ENCODE measurements at places on chromosomes 1 and 21. TPM values are rescaled to one million over a fixed set of nuclear protein-coding genes. Genes with fewer than 3 reads are reported as not detected.

DNA sequence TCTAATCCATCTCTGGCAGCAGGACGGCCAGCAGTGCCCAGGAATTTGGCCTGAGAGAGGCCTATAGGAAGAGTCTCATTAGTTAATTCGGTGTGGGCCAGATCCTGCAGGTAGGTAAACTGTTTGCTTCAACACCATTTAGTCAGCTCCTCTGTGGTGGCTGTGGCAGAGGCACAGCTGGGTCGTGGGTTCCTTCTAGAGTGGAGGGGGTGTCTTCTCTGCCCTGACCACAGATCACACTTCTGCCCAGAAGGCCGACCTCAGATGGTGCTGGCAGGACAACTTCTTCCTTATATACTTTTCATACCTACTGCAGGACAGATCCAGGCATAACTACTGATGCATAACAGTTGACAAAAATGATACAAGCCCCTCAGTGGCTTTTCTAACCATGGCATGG, 281.4 kb downstream of the RPS6KC1 start:
- DNase-seq: no peak

DNA sequence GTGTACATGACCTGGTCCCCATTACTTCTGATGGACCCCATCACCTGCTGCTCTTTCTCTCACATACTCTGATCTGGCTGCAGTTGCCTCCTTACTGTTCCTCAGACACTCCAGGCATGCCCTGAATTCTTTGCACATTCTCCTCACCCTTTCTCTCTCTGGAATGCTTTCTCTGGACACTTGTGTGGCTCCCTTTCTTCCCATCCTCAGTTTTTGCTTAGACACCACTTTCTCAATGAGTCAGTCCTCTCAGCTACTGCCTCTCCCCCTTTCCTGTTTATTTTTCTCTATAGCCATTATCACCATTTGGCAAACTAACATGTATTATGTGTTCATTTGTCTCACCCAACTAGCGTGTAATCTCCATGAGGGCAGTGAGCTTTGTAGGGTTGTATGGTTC, 28.1 kb downstream of the PLXNA2 start:
- DNase-seq: peak; percentile 75

DNA sequence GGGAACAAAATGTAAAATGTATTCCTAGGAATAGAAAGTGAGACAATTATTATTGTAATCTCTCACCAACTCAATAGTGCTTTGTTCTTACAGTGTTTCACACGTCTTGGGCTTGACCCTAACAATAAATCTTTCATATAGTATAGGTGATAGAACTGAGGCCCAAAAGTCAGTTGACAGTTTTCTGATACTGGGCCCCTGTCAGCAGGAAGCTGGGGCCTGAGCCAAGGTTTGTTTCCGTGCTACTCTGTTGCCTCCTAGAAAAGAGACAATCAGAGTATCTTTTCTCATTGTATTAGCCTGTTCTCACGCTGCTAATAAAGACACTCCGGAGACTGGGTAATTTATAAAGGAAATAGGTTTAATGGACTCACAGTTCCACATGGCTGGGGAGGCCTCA, 5.0 kb downstream of the RRP1B start:
- DNase-seq: no peak

DNA sequence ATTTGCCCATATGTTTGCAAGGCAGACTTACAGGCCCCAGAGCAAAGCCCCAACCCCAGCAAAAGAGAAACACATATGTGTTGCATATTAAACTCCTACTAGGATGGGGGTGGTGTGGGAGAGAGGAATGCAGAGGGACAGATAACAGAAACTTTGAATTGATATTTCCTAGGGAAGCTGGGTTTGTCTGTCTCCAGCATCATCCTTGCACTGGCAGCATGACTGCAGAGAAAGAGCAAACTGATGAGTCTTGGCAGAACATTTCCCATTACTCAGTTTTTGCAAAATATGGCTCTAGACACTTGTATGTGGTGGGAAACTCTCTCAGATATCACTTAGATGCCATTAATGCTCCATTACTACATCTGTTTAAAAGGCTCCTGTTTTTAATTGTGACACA, 43.8 kb upstream of the MARK1 start:
- no peak for DNase-seq

DNA sequence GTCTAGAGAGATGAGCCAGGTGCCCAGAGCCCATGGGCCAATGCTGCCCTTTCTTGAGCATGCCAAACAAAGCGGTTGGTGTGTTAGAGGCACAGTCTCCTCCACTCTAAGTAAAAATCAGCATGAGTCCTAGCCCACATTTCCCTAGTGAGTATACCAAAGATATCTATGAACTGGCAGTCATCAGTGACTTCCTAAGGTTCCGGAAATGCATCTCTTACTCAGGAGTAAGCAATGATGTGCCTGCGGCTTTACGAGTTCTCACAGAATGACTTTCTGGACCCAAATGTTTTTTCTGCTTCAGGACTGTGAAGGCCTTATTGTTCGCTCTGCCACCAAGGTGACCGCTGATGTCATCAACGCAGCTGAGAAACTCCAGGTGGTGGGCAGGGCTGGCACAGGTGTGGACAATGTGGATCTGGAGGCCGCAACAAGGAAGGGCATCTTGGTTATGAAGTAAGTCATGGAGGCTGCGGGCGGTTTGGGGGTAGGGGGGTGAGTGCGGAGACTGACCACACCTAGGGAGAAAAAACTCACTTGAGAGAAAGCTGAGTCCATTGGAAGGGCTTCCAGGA, 9.2 kb downstream of the PHGDH start:
- no peak for DNase-seq

DNA sequence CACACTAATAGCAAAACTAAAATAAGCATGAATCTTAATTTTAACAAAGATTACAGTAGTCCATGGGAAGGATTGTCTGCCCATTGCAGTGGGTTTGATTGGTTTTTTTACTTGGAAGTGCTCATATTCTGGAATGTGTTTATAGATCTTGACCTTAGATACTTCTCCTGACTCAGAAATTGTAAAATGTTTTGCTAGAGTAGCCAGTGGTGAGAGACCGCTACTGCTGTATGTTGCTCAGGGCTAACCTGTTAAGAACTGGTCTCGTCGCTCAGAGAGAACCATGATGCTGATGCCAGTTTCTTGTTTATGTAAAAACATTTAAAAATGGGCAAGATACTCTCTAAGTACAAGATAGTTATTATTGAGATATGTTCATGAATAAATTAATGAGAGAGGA, 99.9 kb downstream of the ROR1 start:
- DNase-seq: peak; percentile 58

- DNase-seq: no peak
Observed at GRCh38 chr1:232431748-232432147, 198.2 kb downstream of the SIPA1L2 start.

DNA sequence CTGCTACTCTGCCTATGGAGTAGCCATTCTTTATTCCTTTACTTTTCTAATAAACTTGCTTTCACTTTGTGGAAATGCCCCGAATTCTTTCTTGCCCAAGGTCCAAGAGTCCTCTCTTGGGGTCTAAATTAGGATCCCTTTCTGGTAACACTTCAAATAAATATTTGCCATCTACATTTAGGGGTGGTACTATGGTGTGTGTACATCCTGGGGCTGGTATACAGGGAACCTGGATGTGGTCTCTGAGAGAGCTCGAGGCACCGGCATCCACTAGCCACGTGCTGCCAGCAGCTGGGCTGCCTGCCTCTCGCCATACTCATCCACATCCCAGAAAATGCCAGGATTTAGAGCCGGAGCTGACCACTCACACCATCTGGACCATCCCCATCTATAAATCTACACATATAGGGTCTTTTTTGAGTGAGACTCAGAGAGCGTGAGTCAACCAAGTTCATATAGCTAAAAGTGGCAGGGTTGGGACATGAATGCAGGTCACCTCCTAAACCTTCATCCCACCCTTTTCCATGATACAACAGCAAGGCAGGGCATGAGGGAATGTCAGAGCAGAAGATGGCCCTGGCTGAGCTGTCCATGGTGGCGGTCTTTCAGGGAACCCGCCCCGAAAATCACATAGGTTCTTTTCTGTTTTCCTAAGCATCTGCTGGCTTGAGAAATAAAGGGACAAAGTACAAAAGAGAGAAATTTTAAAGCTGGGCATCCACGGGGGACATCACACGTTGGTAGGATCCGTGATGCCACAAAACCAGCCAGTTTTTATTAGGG, 76.6 kb upstream of the F3 start:
- no peak for DNase-seq

DNA sequence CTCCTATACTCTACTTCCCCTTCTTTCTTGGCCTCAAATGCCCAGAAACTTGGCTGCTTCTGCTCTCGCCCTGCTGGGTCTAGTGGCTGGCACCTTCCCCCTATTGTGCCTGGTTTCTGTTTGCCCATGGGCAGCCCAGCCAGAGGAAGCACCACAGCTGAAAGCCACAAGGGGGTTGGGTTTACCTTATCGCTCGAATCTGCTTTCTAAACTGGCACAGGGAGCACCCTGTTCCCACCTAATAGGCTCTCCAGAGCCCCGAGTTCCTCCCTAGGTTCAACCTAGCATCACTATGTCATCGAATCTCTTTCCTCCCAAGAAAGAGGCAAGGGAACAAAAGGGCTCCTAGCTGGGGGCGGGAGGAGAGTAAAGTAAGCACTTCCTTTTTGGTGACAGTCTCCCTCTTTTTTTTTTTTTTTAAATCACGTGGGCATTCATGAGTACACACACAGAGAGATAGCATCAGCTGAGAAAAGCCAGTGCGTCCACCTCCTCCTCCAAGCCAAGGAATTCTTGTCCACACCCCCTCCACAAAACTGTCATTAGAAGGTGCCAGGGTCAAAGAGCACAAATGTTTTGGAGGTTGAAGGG, 72.8 kb downstream of the PLEKHA6 start:
- DNase-seq: no peak

DNA sequence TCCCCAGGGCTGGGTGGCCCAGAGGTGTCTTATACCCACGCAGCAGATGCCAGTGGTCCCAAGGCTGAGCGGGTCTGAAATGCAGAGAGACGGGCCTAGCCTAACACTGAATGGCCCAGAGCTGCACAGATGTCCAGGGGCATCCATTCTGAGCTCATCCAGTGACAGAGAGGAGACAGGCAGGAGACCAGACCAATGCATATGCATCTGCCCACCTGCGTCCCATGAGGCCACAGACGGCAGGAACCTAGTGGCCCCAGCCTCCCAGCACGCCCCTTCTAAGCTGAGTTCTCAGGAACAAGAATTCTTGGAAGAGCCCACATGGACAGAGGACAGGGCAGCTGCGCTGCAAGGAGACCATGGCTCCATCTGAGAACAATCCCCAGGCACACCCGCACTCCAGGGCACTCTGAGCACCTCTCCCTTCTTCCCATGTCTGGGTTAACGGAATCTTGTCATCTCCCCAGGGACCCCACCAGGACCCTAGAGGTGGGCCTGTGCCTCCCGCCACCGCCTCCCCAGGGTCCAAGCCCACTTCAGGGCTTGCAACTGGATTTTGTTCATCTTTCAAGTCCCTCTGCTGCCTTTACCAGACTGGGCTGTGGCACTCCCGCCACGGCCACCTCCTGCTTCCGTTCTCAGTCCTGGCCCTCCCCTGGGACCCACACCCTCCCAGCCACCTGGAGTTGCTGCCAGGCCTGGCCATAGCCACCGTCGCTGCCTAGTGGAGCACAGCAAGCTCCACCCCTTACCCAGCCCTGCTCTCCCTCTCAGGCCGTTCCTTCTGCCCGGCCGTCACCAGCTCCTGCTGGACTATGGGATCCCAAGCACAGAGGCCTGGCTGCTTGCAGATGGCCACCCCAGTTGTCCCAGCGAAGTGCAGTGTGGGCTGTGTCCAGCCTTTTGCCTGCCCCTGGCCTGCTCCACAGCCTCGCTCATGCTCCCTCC, 3.3 kb downstream of the WNT3A start:
- DNase-seq: no peak

GRCh38 chr1:88394958-88395357, 289.1 kb upstream of the PKN2 start:
- DNase-seq: no peak

- DNase-seq: no peak
Observed at GRCh38 chr1:81351864-81352263, 448.9 kb upstream of the ADGRL2 start.

DNA sequence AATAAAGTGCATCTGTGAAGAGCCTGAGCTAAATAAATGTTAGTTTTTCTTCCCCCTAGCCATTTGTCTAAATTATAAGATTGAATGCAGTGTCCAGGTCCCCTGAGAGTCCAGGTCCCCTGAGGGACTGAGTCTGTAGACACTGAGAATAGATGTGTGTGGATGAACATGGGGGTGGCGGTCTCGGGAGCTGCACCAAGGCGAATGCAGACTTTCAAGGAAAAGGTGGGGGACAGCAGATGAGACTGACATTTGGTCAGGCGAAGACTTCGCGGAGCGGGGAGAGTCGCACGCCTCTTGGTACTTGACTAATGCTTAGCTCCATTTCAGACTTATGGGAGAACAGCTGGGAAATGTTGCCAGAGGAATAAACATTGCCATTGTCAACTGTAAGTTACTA, 17.7 kb upstream of the MX2 start:
- no peak for DNase-seq

GRCh38 chr21:36092681-36093080, 22.9 kb downstream of the CBR1 start:
- DNase-seq: no peak

The CNR2 gene
- not detected for total RNA-seq

The PLEKHG5 gene
- 5.0 TPM for total RNA-seq

The COL16A1 gene
- total RNA-seq: 34.2 TPM

The TRIM58 gene
- 0.54 TPM for total RNA-seq

The ACTA1 gene
- not detected for total RNA-seq

The HSF2BP gene
- 0.90 TPM for total RNA-seq

The RASAL2 gene
- total RNA-seq: 19.2 TPM

The FCRL5 gene
- not detected for total RNA-seq
